ENCODE measurements at places on chromosomes 3 and 15.

DNA sequence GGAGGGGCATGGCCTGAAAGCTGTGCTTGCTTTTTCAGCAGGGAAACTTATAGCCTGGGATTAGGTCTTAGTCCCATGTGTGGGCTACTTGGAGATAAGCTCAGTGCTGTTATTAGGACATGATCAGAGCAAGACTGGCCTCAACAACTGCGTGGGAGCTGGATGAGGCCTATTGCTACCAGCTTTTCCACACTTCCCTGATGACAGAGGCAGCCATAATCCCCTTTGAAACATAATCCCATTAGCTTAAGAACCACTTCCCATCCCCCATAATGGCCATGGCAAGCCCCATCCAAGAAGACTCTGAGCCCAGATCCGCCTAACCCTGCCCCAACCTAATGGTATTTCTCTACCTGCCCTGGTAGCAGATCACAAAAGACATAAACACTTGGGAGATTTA, 26.6 kb upstream of the GK5 start:
- DNase-seq: no peak

- peak; percentile 18 for DNase-seq
Measured at GRCh38 chr3:119700269-119700919, 2.4 kb upstream of the CFAP91 start.

DNA sequence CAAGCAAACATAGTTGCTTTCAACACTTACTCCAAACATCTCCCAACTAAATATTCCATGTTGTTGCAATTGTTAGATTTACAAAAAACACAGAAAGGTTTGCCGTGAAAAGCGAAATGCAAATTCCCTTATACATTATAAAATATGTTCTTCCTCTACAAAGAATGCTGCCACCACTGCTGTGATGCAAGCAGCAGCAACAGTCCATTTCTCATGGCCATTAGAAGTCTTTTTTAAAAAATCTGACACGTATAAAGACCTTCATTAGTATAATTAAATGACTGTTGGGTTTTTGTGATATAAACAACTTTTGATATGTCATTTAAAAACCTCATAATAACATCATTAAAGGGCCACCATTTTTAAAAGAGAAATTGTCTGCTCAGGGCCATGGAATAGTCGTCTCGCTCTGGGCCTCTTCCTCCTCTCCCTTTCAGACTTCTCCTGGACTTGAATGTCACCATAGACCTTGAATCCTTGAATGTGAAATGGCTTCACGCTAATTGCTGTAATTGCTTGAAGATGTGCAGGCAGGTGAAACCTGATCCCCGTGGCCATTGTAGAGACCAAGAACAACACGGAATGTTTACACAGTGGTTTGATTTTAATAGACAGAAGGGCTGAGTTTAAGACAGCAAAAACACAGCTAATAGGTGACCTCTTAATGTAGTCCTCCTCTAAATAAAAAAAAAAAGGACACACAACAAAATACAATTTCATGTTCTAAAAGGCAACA, 450.4 kb downstream of the FOXP1 start:
- DNase-seq: no peak

GRCh38 chr15:84721371-84721770, 5.4 kb upstream of the SEC11A start:
- no peak for DNase-seq

- no peak for DNase-seq
Measured at GRCh38 chr15:33639978-33640377, 328.3 kb upstream of the CHRM5 start.

DNA sequence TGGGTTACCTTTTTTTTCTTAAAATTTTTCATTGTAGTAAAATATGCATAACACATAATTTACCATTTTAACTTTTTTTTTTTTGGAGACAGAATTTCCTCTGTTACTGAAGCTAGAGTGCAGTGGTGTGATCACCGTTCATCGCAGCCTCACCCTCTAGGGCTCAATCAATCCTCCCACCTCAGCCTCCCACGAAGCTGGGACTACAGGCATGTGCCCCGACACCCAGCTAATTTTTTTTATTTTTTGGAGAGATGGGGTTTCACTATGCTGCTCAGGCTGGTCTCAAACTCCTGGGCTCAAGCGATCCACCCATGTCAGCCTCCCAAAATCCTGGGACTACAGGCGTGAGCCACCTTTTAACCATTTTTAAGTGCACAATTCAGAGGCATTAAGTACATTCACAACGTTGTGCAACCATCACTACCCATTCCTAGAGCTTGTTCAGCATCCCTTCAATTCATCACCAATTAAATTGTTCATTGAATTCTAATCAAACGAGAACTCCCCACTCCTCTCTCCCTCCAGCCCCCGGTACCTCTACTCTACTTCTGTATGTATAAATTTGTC, 44.6 kb downstream of the BHLHE40 start:
- DNase-seq: no peak

DNA sequence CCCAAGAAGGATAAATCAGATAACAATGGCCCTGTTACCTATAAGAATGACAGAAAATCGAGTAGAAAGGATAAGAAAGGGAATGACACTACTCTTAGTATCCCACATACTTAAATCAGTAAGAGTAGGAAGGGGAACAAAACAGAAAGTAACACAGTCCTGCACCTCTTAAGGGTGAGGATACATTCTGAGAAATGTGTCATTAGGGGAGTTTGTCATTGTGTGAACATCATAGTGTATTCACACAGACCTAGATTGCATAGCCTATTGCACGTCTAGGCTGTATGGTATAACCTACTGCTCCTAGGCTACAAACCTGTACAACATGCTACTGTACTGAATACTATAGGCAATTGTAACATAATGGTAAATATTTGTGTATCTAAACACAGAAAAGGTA, 142.6 kb downstream of the PLCH1 start:
- no peak for DNase-seq

GRCh38 chr3:44833394-44833793, 28.3 kb upstream of the TMEM42 start:
- no peak for DNase-seq

- no peak for DNase-seq
Measured at GRCh38 chr3:97917813-97918536, 54.3 kb downstream of the RIOX2 start.
